GM23338 (cell line): ENCODE measurements at places on chromosomes 7 and 10. TPM values are rescaled to one million over a fixed set of nuclear protein-coding genes. Genes with fewer than 3 reads are reported as not detected.
A peak's percentile ranks its signal among the peaks of the same experiment; 100 is the strongest.

GRCh38 chr10:128209862-128210214 is 83.6 kb upstream of the MKI67 start:
- no peak for DNase-seq

DNA sequence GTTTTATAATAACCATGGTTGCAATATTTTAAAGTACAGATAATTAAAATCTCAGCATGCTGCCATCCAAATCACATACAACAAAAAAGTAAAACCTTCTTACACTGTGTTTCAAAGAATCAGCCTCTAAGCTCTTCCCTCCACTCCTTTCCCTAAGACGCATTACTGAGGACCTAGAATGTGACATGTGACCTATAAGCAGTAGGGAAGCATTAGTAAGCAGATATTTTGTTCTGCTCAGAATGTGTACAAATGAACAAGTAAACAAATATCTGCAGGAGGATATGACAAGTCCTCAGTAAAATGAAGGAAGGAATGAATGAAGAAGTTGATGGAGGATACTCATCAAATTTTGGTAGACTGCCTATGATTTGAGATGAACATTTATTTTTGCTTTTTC is 49.1 kb downstream of the RAB11FIP2 start:
- no peak for DNase-seq

GRCh38 chr7:99752356-99752755 is 17.4 kb upstream of the CYP3A7 start:
- no peak for DNase-seq

DNA sequence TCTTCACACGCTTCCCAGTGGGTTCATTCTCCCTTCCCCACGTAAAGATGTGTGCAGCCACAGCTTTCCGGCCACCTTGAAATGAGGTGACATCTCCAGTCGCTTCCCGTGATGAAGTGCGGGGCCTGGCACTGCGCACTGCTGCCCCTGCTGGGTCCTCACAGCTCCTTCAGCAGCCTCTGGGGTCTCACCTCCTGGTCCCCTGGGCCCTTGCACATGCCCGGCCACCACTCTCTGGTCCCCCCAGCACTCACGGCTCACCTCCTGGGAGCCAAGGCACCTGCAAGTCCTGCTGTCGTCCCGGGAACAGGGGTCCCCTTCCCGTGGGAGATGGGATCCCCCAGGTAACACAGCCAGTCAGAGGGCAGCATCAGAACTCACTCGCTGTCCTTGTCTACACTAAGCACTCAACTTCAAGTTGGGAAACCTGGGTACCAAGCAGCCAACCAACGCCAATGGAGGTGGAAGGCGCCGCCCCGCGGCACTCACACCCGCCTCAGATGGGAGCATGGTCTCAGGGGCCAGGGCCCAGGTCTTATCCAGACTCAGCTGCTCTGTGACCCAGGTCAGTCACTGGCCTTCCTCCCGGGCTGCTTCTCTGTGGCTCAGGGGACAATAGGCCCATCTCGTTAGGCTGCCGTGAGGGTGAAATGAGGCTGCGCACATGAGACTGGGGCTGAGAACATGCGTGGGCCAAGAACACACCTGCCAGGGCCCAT is 176.2 kb downstream of the PTPRN2 start:
- DNase-seq = no peak

DNA sequence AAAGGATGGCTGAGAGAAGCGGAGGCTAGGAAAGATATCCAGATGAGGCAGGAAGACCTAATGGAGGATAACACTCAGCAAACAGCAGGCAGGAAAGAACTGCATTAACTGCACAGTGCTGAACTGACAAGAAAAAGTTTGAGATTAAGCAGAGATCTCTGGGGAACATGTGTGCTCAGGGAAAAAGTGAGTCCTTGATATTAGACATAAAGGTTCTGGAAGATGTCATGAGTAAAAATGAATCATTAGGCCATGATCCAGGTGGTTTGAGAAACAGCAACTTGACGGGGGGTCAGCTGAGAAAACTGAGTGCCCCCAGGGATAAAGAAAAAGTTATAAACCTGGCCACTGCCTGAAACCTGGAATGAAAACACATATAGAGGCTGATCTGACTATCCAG is 27.3 kb upstream of the ANK3 start:
- DNase-seq = no peak

- DNase-seq = peak; percentile 17
These were observed 179.4 kb downstream of the ARID5B start for GRCh38 chr10:62080905-62081304.

DNA sequence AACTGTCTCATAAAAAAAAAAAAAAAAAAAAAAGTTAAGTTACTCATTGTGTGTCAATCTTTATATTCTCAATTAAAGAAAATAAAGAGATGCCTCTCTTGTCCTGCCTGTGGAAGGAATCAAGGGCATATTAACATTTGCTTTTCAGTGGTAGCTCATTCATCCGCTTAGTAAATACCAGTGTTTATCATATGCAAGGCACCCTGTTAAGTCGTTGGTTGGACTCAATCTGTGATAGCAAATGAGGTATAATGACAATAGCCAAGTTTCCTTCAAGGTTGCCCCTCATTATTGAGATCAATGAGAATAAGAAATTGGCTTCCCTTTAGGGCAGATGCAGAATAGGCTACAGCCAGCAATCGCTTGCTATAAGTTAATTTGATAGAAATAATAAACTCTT is 812.7 kb upstream of the COBL start:
- peak; percentile 20 for DNase-seq

- DNase-seq = no peak
These were observed 21.6 kb downstream of the DKK1 start for GRCh38 chr10:52335665-52336064.

- no peak for DNase-seq
These were observed 34.6 kb downstream of the KCNMA1 start for GRCh38 chr10:77602913-77603533.

- DNase-seq = no peak
These were observed 54.5 kb downstream of the JAKMIP3 start for GRCh38 chr10:132120200-132120599.

- no peak for DNase-seq
These were observed 71.2 kb downstream of the DNMBP start for GRCh38 chr10:99938563-99938962.

GRCh38 chr7:117124591-117125220 is 171.4 kb downstream of the ST7 start:
- no peak for DNase-seq

- DNase-seq = no peak
These were observed 248.4 kb downstream of the TRIL start for GRCh38 chr7:28709748-28710147.

DNA sequence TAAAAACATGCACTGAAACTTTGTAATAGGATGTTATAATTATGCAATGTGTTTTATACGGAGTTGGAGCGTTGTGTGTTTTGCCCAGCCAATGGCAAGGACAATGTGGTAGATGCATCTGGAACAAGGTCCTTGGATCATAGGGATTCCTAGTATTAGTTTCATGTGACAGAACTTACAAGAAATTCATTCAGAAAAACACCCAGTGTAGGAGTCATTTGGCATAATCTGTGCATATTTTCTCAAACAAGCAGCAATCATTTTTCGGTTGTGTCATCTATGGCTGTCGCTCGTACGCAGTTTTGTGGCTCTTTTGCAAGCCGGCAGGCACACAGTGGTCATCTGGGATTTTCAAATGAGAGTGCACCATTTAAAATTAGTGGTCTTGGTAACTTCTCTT is 19.8 kb downstream of the CREB5 start:
- no peak for DNase-seq

DNA sequence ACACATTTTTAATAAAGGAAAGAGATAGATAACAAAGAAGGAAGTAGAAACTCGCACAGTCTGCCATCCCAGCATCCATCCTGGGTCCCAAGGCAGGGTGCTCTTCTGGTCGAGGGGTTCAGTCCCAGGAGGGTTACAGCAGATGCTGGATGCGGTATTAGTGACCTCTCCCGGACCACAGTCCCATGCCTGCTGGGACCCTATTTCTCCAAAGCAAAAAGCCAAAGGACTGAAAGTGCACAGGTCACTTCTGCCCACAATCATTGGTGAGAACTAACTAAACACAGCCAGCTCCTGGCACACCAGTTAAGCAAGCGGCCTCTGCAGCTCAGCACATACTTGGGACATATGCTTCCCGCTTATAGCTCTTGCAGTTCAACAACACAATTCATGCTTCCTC is 96.1 kb upstream of the HABP2 start:
- DNase-seq = no peak

Gene INA
- 9.0 and 10.0 TPM in 2 replicates for polyA plus RNA-seq

Gene EFCAB10
- polyA plus RNA-seq = 9.8 and 10.3 TPM in 2 replicates

Gene PTF1A
- polyA plus RNA-seq = not detected in 2 replicates

Gene COL28A1
- 0.70 and 0.80 TPM in 2 replicates for polyA plus RNA-seq

Gene SLC18A2
- polyA plus RNA-seq = 4.3 TPM in 2 replicates

Gene FOXI2
- polyA plus RNA-seq = 0.74 and 1.1 TPM in 2 replicates
